ENCODE measurements at places on chromosomes 6 and 20. TPM values are rescaled to one million over a fixed set of nuclear protein-coding genes. Genes with fewer than 3 reads are reported as not detected.

DNA sequence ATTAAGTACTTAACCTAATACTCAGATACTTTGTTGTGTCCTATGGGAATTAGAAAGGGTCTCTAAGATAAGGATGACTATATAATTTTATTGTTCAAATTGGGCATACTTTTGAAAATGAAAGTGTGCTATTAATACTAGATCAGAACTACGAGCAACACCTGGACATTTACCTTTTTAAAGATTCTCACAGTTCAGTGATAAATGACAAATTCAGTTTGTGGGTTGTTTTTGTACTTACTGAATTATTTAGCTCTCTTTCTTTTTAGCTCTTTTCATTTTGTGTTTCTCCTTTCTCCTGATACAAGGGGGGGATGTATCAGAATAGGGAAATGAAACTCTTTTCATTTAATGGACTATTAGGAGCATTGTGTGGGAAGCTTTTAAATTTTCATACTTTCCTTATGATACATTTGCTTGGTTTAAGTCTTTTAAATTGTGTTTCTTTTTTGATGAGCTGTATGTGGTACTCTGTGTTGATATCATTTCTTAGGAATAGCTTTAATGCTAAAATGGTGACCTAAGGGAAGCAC lies 47.5 kb downstream of the PHF3 start:
- no peak for DNase-seq

Gene GABRR1
- 0.11 TPM for polyA plus RNA-seq

DNA sequence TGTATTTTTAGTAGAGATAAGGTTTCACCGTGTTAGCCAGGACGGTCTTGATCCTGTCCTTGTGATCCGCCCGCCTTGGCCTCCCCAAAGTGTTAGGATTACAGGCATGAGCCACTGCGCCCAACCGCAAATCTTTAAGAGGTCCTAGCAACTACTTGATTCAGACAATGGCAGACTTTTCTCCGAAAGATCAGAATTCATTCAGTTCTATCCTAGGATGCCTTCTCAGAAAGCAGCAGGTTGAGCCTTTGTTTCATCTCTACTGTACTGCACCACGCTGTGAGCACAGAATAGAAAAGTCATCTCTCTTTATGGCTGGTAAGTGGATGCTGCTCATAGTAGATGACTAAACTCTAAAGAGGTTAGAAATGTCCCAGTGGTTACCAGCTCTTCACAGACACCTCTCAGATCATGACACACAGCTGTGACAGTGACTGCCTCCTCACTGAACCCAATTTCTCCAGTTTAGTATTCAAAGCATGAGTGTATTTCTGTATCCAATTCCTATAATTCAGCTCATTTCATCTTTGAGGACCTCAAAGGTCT lies 6.0 kb upstream of the HSF2 start:
- no peak for DNase-seq

Gene TPBG
- 88.7 TPM for polyA plus RNA-seq

DNA sequence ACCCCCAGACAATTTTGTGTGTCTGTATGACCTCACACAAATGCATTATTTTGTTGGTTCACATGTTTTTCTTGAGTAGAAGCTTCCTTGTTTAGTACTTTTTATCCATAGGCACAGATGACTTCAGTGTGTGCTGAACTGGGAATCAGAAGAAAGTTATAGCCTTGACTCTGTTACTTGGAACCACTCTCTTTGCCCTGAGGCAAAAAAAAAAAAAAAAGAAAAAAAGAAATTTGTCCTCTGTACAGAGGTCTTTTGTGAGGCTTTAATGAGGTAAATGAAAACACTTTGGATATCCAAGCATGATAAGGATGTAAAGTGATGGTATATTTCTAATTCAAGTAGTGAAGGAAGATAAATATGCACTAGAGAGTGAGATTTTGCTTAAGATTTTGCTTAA lies 51.9 kb downstream of the TRMT11 start:
- no peak for DNase-seq

Gene ALDH8A1
- polyA plus RNA-seq, result 0.60 TPM

DNA sequence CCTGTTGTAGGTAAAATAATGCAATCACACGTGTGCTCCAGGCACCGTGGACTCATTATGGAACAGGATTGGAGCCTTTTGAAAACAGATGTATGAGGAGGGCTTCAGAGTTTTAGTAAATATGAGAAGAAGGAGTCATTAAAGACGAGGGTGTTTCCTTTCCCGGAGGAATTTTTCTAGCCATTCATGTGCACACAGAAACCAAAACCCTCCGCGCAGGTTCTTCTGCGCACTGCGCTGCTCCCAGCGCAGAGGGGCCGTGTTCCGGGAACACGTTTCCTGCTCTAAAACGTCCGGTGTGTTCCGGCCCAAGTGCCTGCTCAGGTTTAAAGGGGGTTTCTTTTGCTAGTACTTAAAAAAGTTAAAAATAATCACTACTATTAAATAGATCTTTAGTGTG lies 11.6 kb downstream of the GPR31 start:
- no peak for DNase-seq

GRCh38 chr6:156873654-156874380 lies 96.6 kb downstream of the ARID1B start:
- DNase-seq, result no peak

GRCh38 chr20:23061734-23062561 lies 12.5 kb upstream of the THBD start:
- no peak for DNase-seq

Gene KHDC1L
- polyA plus RNA-seq, result not detected

Gene VNN1
- polyA plus RNA-seq, result 0.68 TPM

GRCh38 chr6:125656287-125656870 lies 93.1 kb upstream of the HEY2 start:
- no peak for DNase-seq

- no peak for DNase-seq
Observed at GRCh38 chr20:59561228-59561605, 43.1 kb upstream of the PHACTR3 start.

Gene BFSP1
- polyA plus RNA-seq, result 2.0 TPM

DNA sequence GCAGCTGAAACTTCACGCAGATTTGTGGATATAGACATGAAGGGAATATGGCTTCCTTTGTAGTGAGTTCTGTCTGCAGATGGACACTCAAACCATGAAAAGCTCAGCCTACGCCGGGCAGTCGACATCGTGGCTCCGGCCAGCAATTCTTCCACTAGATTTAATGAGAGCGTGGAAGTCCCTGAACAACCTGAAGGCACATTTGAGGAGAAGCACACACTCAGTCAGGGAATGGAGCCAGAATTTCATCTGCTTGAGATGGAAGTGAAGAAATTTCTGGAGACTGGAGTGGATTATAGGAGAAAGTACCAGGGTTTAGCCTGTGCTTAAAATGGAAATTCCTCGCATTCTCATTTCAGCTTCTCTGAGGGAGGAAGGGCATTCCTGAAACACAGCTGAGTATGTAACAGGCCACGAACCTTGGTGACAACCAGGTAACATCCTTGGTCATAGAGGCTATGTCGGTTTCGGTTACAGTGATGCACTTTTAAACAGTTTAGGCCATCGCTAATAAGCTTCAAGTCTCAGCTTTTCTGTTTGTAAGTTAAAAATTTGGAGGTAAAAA lies 80.5 kb upstream of the AGPAT4 start:
- DNase-seq, result no peak

GRCh38 chr6:12324099-12324498 lies 33.9 kb downstream of the EDN1 start:
- DNase-seq, result peak; percentile 62

Gene PROCR
- 54.6 TPM for polyA plus RNA-seq
